ENCODE measurements at places on chromosomes 4 and X. TPM values are rescaled to one million over a fixed set of nuclear protein-coding genes. Genes with fewer than 3 reads are reported as not detected.

The FRAS1 gene
- polyA plus RNA-seq: 54.6 TPM

The CT45A1 gene
- not detected for polyA plus RNA-seq

DNA sequence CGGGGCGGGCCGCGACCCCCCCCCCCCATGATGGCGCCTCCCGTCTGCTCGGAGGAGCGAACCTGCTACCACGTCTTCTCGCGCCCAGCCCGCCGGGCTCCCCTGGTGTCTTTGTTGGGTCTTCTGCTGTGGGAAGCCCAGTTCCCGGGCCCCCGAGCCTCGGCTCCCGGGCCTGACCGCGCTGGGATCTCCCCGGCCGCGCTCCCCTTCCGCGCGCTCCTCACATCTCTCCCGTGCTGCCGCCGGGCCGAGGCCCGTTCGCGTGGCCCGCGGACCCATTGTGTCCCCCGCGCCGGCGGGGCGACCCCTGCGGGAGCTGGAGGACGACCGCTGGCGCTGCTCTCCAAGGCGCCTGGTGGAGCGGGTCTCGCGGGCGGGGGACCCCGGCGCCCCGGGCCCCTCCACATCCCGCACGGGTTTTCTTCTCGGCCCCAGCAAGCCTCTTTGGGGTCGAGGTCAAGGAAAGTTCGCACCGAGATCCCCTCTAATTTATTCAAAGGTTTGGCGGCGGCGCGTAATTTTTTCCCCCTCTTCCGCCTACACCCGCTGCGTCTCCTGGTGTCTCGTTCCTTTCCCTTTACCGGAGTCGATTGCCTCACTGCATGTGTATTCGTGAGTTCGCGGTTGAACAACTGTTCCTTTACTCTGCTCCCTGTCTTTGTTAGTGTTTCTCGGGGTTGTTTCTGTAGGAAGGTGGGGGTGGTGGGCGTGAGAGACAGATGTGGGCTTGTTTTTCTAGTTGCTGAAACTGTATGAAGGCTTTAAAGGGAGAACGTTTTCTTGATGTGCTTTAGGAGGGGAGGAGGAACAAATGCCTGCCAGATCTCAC lies 770 bp downstream of the SMAD1 start:
- DNase-seq: peak; percentile 60

- no peak for DNase-seq
Observed at GRCh38 chr4:55399581-55399980, 3.8 kb downstream of the TMEM165 start.

GRCh38 chrX:112761242-112762207 lies 79.1 kb downstream of the AMOT start:
- no peak for DNase-seq

The SHOX gene
- 0.04 TPM for polyA plus RNA-seq
